Suprapubic skin (tissue), 4 donors: ENCODE measurements at places on chromosomes 12 and 14. TPM values are rescaled to one million over a fixed set of nuclear protein-coding genes. Genes with fewer than 3 reads are reported as not detected.

Gene GDF3
- not detected for total RNA-seq

Gene CFL2
- 23.9 TPM for total RNA-seq

Gene SSPN
- 10.4 TPM for total RNA-seq

Gene OR4N2
- not detected for total RNA-seq

Gene VTI1B
- 52.4 TPM for total RNA-seq

Gene ITGA7
- total RNA-seq, result 16.0 TPM

Gene LRRC10
- not detected for total RNA-seq

Gene TESPA1
- total RNA-seq, result 3.1 TPM

- H3K36me3 ChIP-seq, result peaks cover 56% of the 10 kb centered on the region
- H3K4me1 ChIP-seq, result peaks cover 39% of the 10 kb centered on the region
- no peaks in the 10 kb centered on the region for H3K27me3 ChIP-seq
- no peak for DNase-seq
- no peak overlapping the region for H3K4me3 ChIP-seq
These were observed 12.1 kb downstream of the INF2 start for GRCh38 chr14:104701383-104702076.

DNA sequence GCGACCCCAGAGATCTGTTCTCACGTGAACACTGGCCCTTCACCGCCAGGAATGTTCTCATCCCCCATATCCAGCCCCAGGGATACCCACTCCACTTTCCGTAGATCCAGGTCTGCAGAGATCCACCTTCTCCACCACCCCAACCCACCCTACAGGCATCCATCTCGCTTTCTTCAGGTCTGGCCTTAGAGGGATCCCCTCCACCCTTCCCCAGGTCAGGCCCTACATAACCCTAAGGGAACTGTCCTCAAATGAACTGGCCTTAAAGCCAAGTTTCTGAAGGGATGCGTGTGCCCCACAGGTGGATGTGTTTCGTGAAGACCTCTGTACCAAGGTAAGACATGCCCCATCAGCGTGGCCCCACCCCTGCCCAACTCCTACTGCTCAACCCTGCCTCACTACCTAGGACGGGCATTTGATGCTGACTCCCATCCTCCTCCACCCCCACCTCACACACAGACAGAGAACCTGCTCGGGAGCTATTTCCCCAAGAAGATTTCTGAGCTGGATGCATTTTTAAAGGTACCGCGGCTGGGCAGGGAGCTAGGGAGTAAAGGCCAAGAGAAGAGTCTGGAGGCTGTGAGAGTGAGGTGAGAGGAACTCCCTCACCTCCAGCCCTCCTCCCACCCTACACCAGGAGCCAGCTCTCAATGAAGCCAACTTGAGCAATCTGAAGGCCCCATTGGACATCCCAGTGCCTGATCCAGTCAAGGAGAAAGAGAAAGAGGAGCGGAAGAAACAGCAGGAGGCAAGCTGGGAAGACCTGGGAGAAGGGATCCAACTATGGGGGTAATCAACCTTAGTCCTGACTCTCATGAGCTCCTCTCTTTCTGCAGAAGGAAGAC, 912 bp downstream of the PSME1 start:
- H3K4me1 ChIP-seq, result peaks cover 55% of the 10 kb centered on the region
- peak overlapping the region; percentile 93 for H3K27ac ChIP-seq
- H3K4me3 ChIP-seq, result peak overlapping the region; percentile 99

- H3K4me3 ChIP-seq, result no peak overlapping the region
- no peaks in the 10 kb centered on the region for H3K4me1 ChIP-seq
- H3K27me3 ChIP-seq, result no peaks in the 10 kb centered on the region
- no peak overlapping the region for H3K27ac ChIP-seq
- no peak for DNase-seq
- H3K36me3 ChIP-seq, result no peaks in the 10 kb centered on the region
These were observed 145.1 kb downstream of the ACSS3 start for GRCh38 chr12:81222846-81223592.

DNA sequence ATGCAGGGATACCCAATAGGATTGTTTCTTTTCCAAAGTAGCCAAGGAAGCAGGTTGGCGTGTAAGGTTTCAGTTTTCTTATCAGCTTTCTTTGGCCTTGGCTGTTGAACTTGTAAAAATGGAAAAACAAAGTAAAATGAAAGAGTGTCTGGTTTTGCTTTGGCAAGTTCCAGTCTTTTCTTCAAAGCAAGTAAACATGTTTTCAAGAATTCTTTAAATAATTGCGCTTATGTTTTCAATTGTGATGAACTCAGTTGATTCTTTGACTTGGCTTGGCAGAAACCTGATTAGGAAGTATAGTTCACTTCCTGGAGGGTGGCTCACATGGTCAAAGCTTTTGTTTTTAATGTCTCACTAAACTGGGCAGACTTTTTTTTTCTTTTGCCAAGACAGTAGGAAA, 112.2 kb upstream of the USP44 start:
- no peak overlapping the region for H3K27ac ChIP-seq
- H3K27me3 ChIP-seq, result no peaks in the 10 kb centered on the region
- H3K4me1 ChIP-seq, result no peaks in the 10 kb centered on the region
- no peaks in the 10 kb centered on the region for H3K36me3 ChIP-seq

- H3K4me1 ChIP-seq, result peaks cover 74% of the 10 kb centered on the region
- H3K36me3 ChIP-seq, result no peaks in the 10 kb centered on the region
- no peak overlapping the region for H3K4me3 ChIP-seq
- H3K27ac ChIP-seq, result peak overlapping the region; percentile 60
- H3K27me3 ChIP-seq, result no peaks in the 10 kb centered on the region
These were observed 6.0 kb downstream of the ORAI1 start for GRCh38 chr12:121632069-121632970.

GRCh38 chr14:76986231-76986565, 42.3 kb downstream of the IRF2BPL start:
- no peak for DNase-seq
- no peaks in the 10 kb centered on the region for H3K4me1 ChIP-seq
- no peaks in the 10 kb centered on the region for H3K27me3 ChIP-seq

DNA sequence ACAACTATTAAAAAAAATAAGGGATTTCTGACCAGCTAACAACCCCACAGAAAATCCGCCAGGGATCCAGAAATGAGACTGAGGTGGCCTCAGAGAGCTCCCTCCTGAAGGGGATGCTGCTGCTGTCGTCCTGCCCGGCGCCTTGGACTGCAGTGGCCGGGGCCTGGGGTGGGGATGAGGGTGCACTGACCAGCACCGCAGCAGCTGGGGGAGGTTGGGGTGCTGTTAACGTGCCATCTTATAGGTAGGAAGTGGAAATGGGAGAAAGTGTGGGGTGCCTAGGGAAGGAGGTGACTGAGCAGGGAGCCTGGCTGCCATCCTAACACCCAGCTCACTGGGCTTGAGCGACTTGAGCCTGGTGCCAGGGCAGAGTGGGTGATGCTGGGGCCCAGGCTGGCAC, 32.0 kb downstream of the DDX11 start:
- peaks cover 40% of the 10 kb centered on the region for H3K36me3 ChIP-seq
- no peaks in the 10 kb centered on the region for H3K4me1 ChIP-seq
- no peak for DNase-seq
- H3K4me3 ChIP-seq, result no peak overlapping the region
- H3K27me3 ChIP-seq, result no peaks in the 10 kb centered on the region
- no peak overlapping the region for H3K27ac ChIP-seq

- DNase-seq, result peak; percentile 78
- H3K27ac ChIP-seq, result peak overlapping the region; percentile 98
- no peaks in the 10 kb centered on the region for H3K27me3 ChIP-seq
- H3K4me3 ChIP-seq, result peak overlapping the region; percentile 84
These were observed 522 bp downstream of the R3HDM2 start for GRCh38 chr12:57430112-57430930.

GRCh38 chr14:102028733-102029132, 58.1 kb downstream of the HSP90AA1 start:
- no peak overlapping the region for H3K4me3 ChIP-seq
- peak overlapping the region; percentile 20 for H3K27ac ChIP-seq
- H3K4me1 ChIP-seq, result peaks cover 4% of the 10 kb centered on the region
- no peaks in the 10 kb centered on the region for H3K27me3 ChIP-seq
- H3K36me3 ChIP-seq, result peaks cover 100% of the 10 kb centered on the region

- no peak overlapping the region for H3K27ac ChIP-seq
- H3K4me1 ChIP-seq, result no peaks in the 10 kb centered on the region
- no peak for DNase-seq
- H3K36me3 ChIP-seq, result no peaks in the 10 kb centered on the region
- peaks cover 16% of the 10 kb centered on the region for H3K27me3 ChIP-seq
- no peak overlapping the region for H3K4me3 ChIP-seq
These were observed 139.6 kb downstream of the HMGA2 start for GRCh38 chr12:65963862-65964240.

GRCh38 chr14:51554953-51555352, 96.8 kb upstream of the FRMD6 start:
- DNase-seq, result no peak
- no peak overlapping the region for H3K27ac ChIP-seq
- H3K36me3 ChIP-seq, result no peaks in the 10 kb centered on the region

- no peaks in the 10 kb centered on the region for H3K27me3 ChIP-seq
- peaks cover 38% of the 10 kb centered on the region for H3K36me3 ChIP-seq
- H3K4me3 ChIP-seq, result no peak overlapping the region
- peak overlapping the region; percentile 45 for H3K27ac ChIP-seq
- DNase-seq, result peak; percentile 56
These were observed 37.9 kb downstream of the SH2B3 start for GRCh38 chr12:111443586-111443985.

GRCh38 chr14:51507511-51507905, 144.2 kb upstream of the FRMD6 start:
- peak overlapping the region; percentile 51 for H3K27ac ChIP-seq
- H3K27me3 ChIP-seq, result no peaks in the 10 kb centered on the region
- no peak for DNase-seq
- H3K36me3 ChIP-seq, result no peaks in the 10 kb centered on the region
- no peak overlapping the region for H3K4me3 ChIP-seq

DNA sequence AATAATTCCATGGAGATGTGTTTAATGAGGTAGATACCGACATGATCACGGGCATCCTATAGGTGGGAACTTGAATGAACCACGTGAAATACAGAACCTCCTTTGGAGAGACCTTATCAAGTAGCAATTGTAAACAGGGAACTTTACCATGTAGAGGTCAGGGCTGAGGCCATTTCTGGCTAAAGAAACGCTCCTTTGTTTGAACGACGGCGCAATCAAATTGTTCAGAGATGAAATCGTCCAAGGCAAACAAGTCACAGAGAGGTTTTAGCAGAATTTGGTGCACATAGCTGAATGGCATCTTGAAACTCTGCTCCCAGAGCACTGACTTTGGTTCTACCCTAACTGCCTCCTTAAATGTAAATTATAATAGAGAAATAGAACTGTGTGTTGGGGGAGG, 9.8 kb downstream of the PRIMA1 start:
- no peaks in the 10 kb centered on the region for H3K27me3 ChIP-seq
- no peak overlapping the region for H3K4me3 ChIP-seq
- H3K36me3 ChIP-seq, result no peaks in the 10 kb centered on the region
- no peak for DNase-seq
- no peaks in the 10 kb centered on the region for H3K4me1 ChIP-seq
- H3K27ac ChIP-seq, result no peak overlapping the region

DNA sequence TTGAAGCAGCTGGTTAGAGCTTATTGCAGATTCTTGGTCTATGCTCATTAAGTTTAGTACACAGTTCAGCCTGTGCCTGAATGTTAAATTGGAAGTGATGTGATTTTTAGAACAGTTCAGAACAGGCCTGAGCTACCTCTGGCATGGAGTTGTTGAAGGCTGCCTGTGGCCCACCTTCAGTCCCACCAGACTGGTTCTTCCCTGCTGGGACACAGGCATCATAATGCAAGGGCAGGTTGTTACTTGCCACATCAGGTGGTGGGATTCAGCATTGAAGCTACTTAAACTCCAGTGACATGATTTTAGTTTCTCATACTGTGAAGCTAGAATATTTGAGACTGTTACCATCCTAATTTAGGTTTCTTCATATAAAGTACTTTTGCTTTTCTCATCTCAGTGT, 49.4 kb downstream of the PROX2 start:
- H3K4me3 ChIP-seq, result no peak overlapping the region
- no peak for DNase-seq
- H3K4me1 ChIP-seq, result peaks cover 2% of the 10 kb centered on the region
- no peaks in the 10 kb centered on the region for H3K27me3 ChIP-seq
- peaks cover 48% of the 10 kb centered on the region for H3K36me3 ChIP-seq
- no peak overlapping the region for H3K27ac ChIP-seq

DNA sequence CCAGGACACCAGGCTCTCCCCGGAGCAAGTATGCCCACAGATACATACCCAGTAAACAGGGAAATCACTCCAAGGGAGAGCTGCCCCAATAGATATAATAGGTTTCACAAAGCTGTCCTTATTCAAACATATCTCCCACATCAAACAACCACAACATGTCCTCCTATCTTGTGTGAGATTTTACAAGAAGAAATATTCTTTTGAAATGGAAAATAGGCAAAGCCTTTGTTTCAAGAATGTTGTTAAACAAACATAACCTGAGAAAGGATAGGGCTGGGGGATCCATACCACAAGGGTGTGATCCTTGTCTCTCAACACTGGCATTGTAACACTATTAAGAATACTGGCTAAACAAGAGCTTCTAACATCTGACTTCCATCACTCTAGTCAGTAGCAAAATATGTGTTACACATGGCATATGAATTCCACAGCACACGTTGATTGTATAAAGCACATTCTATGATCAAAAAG, 32.9 kb downstream of the LGR5 start:
- no peak for DNase-seq
- H3K4me3 ChIP-seq, result no peak overlapping the region
- no peaks in the 10 kb centered on the region for H3K27me3 ChIP-seq
- H3K4me1 ChIP-seq, result peaks cover 6% of the 10 kb centered on the region

- H3K27ac ChIP-seq, result no peak overlapping the region
- H3K36me3 ChIP-seq, result no peaks in the 10 kb centered on the region
These were observed 8.3 kb downstream of the DIO2 start for GRCh38 chr14:80202888-80203562.

DNA sequence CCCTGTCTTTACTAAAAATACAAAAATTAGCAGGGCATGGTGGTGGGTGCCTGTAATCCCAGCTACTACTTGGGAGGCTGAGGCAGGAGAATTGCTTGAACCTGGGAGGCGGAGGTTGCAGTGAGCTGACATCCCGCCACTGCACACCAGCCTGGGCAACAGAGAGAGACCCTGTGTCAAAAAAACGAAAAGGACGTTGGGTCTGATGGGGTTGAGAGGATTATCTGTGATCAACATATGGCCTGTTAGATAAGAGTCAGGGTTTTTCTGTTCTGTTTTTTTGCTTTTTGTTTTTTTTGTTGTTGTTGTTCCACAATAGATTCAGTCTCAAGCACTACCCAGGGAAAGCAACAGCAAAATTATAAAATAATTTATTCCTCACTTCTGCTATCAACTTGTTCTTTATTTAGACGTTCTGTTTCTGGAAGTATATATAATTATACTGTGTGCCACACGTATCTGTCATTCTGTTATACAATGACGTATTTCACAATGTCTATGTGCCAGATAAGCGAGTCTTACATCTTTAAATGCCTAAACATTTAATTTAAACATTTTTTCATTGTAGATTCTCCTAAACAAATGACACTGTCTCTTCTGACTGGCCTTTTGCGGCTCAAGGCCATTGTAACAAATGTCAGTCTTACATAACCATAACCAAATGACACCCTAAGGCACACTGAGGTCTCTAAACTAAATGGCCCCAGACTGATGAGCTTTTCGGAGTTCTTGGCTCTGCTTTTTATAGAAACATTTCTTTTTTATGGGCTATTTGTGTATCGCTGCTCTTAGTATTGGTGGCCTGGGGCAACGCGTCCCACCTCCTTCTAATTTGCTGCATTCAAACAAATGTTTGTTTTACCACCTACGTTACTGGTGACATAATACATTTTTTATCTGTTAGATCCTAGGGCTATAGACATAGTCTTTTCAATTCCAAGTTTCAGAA, 7.2 kb upstream of the P2RX4 start:
- H3K4me1 ChIP-seq, result peaks cover 4% of the 10 kb centered on the region
- no peaks in the 10 kb centered on the region for H3K27me3 ChIP-seq
- no peaks in the 10 kb centered on the region for H3K36me3 ChIP-seq
- no peak for DNase-seq
